ENCODE measurements at places on chromosomes 12 and 14.

- DNase-seq = no peak
These were observed 352.3 kb upstream of the ATXN7L3B start for GRCh38 chr12:74185360-74185759.

DNA sequence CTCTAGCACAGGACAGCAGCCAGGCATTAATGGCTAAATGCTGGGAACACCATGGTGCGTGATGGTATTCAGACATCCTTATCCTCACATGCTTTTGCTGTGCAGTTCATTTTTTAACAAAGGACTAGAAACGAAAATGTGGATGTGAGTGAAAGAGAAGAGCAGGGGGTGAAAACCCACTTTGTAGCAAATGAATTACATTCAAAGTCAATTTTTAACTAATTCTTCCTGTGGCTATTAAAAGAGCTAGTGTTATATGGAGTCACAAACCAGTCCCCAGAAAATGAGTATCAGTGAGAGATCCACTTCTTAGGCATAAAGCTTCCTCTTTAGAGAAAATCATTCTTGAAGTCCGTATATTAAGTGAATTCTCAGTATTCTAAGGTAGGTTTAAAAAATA, 592.0 kb upstream of the LMO3 start:
- DNase-seq = no peak

- no peak for DNase-seq
These were observed 114.5 kb downstream of the PTPRR start for GRCh38 chr12:70806043-70806442.

DNA sequence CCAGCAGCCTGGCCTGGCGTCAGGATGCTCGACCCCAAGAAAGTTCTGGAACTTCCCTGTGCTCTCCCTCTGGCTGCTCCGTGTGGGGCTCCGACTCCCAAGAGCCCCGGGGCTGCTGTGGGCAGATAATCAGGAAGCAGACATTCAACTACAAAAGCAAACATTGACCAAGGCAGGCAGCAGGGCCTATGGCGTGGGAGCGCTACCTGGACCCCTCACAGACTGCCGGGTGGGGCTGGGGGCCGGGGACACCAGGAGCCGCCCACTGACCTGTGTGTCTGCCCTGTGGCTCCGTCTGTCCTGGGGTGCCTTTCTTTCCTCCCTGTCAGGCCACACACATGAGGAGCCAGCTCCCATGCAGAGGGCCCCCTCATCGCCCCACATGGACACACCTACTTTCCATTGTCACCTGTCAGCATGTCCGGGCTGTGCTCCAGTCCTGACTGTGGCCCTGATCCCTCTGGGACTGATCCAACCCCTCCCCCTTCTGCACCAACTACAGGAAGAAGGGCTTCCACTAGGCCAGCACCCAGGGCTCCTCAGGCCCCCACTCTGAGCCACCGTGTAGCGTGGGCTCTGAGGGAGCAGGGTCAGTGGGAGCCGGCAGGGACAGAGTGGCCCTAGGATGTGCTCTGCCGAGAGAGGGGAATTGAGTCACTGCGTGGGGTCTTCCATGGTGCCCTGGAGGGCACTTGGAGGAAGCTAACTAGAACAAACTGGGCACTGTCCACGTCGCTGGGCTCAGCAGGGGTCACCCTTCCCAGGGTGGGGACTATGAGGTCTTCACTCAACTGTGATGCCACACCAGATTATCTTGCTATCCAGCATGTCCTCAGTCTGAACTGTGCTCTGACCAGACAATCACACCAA, 215.4 kb upstream of the C14orf180 start:
- no peak for DNase-seq

GRCh38 chr14:68412505-68413465, 380.1 kb downstream of the ZFP36L1 start:
- DNase-seq = no peak

GRCh38 chr12:114945351-114945750, 261.4 kb upstream of the TBX3 start:
- DNase-seq = no peak

DNA sequence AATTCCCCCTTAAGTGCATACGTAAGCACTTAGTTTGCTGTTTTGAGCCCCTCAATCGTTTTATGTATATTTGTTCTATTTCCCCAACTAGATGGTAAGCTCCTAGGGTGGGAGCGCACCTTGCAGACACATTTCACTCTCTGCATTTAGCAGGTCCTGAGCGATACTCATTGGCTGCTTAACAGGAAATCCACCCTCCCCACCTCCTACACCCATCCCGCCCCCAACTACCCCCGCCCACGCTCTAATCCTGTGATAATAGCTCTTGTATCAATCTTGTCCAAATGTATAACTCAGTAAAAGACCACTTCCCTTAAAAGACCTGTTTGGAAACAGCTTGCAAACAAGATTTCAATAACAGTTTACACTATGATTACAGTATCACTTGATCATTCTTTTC, 8.1 kb downstream of the LPAR5 start:
- no peak for DNase-seq

DNA sequence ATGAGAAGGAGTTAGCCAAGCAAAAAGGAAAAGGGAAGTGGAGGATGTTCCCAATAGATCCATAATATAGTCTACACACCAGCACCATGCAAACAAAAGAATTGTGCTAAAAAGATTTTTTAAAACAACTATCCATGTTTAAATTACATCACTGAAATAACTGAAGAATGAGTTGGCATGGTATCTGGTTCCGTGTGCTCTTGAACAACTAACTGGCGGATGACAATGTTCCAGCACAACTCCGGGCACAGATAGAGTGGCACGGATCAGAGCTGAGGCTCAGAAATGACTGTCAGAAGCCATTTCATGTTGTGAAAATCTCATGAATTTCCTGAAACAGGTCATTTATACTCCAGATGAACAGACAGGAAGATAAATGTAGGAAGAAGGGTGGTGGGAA, 153.1 kb downstream of the HMGA2 start:
- no peak for DNase-seq

DNA sequence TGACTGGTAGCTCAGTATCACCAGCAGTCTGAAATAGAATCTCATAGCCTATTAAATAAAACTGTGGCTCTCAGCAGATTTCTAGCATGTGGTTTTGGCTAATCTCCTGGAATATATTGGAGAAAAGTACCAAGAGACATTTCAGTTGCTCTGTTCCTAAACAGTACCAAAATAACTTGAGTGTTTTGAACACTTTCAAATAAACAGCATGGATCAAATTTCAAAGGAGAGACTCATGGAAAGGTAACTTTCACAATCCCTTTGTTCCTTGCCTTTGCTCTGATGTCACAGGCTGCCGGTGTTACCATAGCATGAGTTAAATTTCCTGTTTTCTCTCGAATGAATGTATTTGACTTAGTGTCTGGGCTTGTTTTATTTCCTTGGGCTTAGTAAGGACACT, 3.4 kb downstream of the ARG2 start:
- no peak for DNase-seq

- DNase-seq = no peak
These were observed 28.6 kb upstream of the KLRB1 start for GRCh38 chr12:9636150-9636850.

GRCh38 chr12:31023271-31023724, 50.4 kb upstream of the DDX11 start:
- DNase-seq = no peak

DNA sequence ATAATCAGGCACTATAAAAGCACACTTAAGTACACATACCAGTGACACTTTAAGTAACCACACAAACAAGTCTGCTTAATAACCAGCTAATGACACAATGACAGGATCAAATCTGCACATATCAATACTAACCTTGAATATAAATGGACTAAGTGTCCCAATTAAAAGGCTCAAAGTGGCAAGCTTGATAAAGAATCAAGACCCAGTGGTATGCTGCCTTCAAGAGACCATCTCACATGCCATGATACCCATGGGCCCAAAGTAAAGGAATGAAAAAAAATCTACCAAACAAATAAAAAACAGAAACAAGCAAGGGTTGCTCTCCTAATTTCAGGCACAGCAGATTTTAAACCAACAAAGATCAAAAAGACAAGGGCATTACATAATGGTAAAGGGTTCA, 470.4 kb downstream of the TRHDE start:
- no peak for DNase-seq

GRCh38 chr14:60965402-60965801, 15.5 kb downstream of the TRMT5 start:
- DNase-seq = no peak

- peak; percentile 11 for DNase-seq
These were observed 1.3 kb downstream of the FBXO33 start for GRCh38 chr14:39430762-39431415.

DNA sequence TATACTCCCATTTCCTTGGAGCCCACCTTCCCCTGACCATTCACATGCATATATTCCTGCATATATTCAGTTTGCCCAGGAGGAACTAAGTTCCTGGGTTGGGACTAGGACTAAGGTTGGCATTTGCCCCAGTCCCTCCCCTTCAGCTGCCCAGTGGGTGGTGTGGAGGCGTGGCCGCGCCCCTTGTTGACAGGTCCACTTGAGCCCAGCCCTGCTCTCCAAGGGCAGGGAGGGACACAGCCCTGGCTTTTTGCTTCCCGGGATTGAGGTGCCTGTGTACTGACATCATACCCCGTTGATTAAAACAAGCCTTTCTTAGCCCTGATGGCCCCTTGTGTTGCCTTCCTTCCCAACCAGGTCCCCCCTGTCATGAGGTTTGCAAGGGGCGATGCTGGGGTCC, 7.3 kb downstream of the ERBB3 start:
- no peak for DNase-seq

GRCh38 chr14:105484069-105484996, 2.4 kb upstream of the CRIP1 start:
- DNase-seq = no peak

DNA sequence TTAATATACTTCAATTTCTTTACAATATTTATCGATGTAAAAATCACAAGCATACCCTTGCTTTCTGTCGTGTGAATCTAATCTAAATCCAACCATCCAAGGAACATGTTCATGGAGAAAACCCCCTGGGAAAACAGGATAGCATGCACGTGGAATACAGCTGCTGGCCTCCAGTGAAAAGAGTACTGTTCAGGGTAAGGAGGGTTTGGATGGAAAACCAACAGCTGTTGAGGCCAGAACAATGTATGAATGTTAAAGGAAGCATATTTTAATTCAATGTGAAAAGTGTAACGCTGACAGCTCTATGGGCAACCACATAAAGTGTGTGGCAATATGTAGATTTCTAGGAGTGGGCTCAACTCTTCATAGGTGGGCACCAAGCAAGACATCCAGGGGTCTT, 344.0 kb downstream of the TMEM132D start:
- DNase-seq = no peak

- peak; percentile 83 for DNase-seq
These were observed 53.8 kb downstream of the SSH1 start for GRCh38 chr12:108803428-108804105.

DNA sequence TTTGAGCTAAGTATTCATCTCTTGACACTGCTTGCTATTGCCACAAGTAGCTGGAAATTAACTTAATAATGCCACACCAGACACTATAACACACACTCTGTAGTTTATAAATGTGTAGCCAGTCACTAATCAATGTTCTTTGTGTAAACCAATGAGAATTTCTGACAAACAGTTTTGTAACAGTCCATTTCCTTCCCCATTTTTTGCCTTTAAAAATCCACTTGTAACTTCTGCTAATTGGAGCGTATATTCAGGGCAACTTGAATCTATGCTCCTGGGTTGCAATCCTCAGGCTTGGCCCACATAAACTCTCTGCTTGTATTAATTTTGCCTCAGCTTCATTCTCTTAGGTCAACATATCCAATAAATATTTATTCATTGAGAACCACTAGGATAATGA, 125.0 kb upstream of the DHRS4 start:
- DNase-seq = no peak

DNA sequence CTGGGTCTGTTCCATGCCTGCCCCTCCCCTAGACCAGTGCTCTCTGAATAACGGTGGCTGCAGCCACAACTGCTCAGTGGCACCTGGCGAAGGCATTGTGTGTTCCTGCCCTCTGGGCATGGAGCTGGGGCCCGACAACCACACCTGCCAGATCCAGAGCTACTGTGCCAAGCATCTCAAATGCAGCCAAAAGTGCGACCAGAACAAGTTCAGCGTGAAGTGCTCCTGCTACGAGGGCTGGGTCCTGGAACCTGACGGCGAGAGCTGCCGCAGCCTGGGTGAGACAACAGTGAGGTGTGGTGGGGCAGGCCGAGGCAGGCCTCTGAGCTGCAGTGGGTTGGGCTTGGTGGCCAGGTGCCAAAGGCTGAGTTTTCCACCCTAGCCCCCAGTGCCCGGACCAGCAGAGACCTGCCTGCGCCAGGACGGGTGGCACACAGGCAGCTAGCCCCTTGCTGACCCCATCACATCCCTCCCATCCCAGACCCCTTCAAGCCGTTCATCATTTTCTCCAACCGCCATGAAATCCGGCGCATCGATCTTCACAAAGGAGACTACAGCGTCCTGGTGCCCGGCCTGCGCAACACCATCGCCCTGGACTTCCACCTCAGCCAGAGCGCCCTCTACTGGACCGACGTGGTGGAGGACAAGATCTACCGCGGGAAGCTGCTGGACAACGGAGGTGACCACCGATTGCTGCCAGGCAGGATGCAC, 28.2 kb upstream of the LRP1-AS start:
- no peak for DNase-seq

- DNase-seq = no peak
These were observed 26.7 kb downstream of the TOGARAM1 start for GRCh38 chr14:44988694-44989093.

- DNase-seq = no peak
These were observed 39.8 kb downstream of the NOPCHAP1 start for GRCh38 chr12:105025890-105026289.

DNA sequence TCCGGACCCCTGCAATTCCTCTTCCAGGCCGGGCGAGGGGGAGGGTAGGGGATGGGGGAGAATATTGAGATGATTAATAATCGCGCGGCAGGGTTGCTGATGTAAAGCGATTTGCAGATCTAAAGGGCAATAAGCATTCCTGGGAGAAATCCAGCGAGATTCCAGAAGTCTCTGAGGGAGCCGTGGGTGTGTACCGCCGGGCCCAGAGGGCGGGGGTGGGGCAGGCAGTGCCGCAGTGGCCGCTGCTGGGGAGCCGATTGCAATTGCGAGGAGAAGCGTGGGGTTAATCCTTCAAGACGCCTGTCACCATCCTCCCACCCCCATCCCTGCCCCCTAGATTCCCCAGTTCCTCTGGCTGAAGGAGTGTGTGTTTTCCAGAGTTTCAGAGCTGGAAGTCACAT, 16.4 kb downstream of the FOS start:
- no peak for DNase-seq

- DNase-seq = no peak
These were observed 1055.6 kb upstream of the FBXO33 start for GRCh38 chr14:40487824-40488223.

- no peak for DNase-seq
These were observed 367.9 kb downstream of the FLRT2 start for GRCh38 chr14:85897808-85898207.

- DNase-seq = no peak
These were observed 69.6 kb upstream of the RD3L start for GRCh38 chr14:104011824-104012517.
